Smooth muscle cell of the pulmonary artery (primary cell): ENCODE measurements at places on chromosomes 2 and 18. TPM values are rescaled to one million over a fixed set of nuclear protein-coding genes. Genes with fewer than 3 reads are reported as not detected.

ROCK2 gene
- 31.4 and 47.0 TPM in 2 replicates for total RNA-seq

TRIB2 gene
- 68.5 and 109 TPM in 2 replicates for total RNA-seq

ENOSF1 gene
- 32.0 and 62.7 TPM in 2 replicates for total RNA-seq

WNT10A gene
- not detected in 2 replicates for total RNA-seq

DNAJC5G gene
- not detected in 2 replicates for total RNA-seq

SCYGR4 gene
- not detected in 2 replicates for total RNA-seq

ZSWIM2 gene
- total RNA-seq, result 0.07 and 0.10 TPM in 2 replicates

CYTIP gene
- total RNA-seq, result 5.5 and 23.5 TPM in 2 replicates

NAT8 gene
- total RNA-seq, result not detected in 2 replicates

CCL20 gene
- 0.13 TPM in 1 of 2 replicates, not detected in the other for total RNA-seq

TOGARAM2 gene
- under 0.01 and 0.03 TPM in 2 replicates for total RNA-seq

SPATA3 gene
- total RNA-seq, result not detected in 2 replicates

RTP5 gene
- not detected in 2 replicates for total RNA-seq

ZNF892 gene
- total RNA-seq, result 5.2 and 5.5 TPM in 2 replicates

NGEF gene
- total RNA-seq, result 1.3 and 5.7 TPM in 2 replicates

MERTK gene
- total RNA-seq, result 0.69 and 0.91 TPM in 2 replicates

HOXD12 gene
- not detected in 2 replicates for total RNA-seq

DSC2 gene
- total RNA-seq, result 0.07 TPM in 2 replicates

CYP26B1 gene
- 1.1 and 4.9 TPM in 2 replicates for total RNA-seq

DNER gene
- total RNA-seq, result 0.20 and 1.0 TPM in 2 replicates

TNFRSF11A gene
- 1.8 and 3.8 TPM in 2 replicates for total RNA-seq

MC2R gene
- total RNA-seq, result not detected in 2 replicates

CFAP221 gene
- 0.07 and 0.13 TPM in 2 replicates for total RNA-seq

PARD6G gene
- total RNA-seq, result 1.4 and 1.7 TPM in 2 replicates

ERFE gene
- 0.56 and 4.8 TPM in 2 replicates for total RNA-seq

FLACC1 gene
- 1.3 and 2.5 TPM in 2 replicates for total RNA-seq

EIF2AK3 gene
- 32.5 and 45.5 TPM in 2 replicates for total RNA-seq

KIF5C gene
- 0.10 and 0.13 TPM in 2 replicates for total RNA-seq

COL3A1 gene
- total RNA-seq, result 3,551 and 6,679 TPM in 2 replicates

SLC19A3 gene
- 0.36 and 0.78 TPM in 2 replicates for total RNA-seq

DQX1 gene
- 0.07 TPM in 1 of 2 replicates, not detected in the other for total RNA-seq

RESP18 gene
- total RNA-seq, result not detected in 2 replicates

ADRA2B gene
- 0.33 and 14.9 TPM in 2 replicates for total RNA-seq

FAM237A gene
- total RNA-seq, result not detected in 2 replicates

AMER3 gene
- not detected in 2 replicates for total RNA-seq

SLC39A10 gene
- total RNA-seq, result 60.3 and 63.1 TPM in 2 replicates
